ENCODE measurements at places on chromosomes 13 and 19.

GRCh38 chr13:109271061-109271460, 515.3 kb downstream of the IRS2 start:
- H3K4me1 ChIP-seq = peaks cover 9% of the 10 kb centered on the region
- H3K36me3 ChIP-seq = no peaks in the 10 kb centered on the region
- peaks cover 5% of the 10 kb centered on the region for H3K27me3 ChIP-seq
- no peak for DNase-seq
- H3K27ac ChIP-seq = no peak overlapping the region

GRCh38 chr19:18457483-18458331, 19.8 kb upstream of the ISYNA1 start:
- DNase-seq = no peak
- no peak overlapping the region for H3K4me3 ChIP-seq
- peaks cover 13% of the 10 kb centered on the region for H3K4me1 ChIP-seq
- H3K27me3 ChIP-seq = peaks cover 7% of the 10 kb centered on the region
- no peaks in the 10 kb centered on the region for H3K36me3 ChIP-seq

DNA sequence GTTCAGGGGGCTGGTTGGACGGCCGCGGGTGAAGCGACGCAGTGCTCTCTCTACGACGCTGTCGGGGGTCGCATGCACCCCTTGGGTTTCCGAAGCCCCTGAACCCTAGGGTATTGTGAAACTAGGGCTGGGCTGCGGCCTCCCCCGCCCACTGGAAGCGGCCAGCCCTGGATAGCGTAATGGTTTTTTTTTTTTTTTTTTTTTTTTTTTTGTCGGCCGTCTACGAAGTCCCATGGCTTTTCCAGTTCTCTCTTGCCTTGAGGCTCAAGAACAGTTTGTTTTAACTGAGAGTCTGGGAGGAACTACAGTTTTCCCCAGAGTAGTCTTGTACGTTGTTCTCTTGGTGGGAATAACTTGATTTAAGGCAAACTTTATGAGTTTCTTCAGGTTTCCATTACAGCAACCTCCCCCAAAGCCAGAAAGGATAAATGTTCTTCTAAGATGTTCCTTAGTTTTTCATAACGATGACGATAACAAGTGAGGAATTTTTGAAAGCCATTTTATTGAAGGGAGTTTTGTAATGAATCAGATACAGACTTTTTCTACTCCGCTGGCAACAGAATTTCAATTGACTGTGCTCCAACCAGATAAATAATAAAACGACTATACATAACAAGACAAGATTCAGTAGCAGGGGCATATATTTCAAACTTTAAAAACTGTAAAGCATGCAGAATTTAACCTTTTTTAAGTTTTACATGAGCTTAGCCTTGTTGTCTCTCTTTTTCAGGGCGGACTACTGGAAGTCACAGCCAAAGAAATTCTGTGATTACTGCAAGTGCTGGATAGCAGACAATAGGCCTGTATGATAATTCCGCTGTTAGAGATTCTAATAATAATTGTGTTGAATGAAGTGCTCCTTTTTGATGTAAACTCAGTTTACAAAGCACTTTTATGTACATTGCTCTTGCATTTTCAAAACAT, 867 bp downstream of the WBP4 start:
- H3K4me3 ChIP-seq = peak overlapping the region; percentile 98
- no peaks in the 10 kb centered on the region for H3K36me3 ChIP-seq
- H3K27me3 ChIP-seq = peaks cover 21% of the 10 kb centered on the region
- no peak for DNase-seq

- H3K4me1 ChIP-seq = peaks cover 29% of the 10 kb centered on the region
- peak overlapping the region; percentile 2 for H3K27ac ChIP-seq
- DNase-seq = no peak
- no peaks in the 10 kb centered on the region for H3K27me3 ChIP-seq
Observed at GRCh38 chr13:53197424-53197823, 168.8 kb downstream of the OLFM4 start.

DNA sequence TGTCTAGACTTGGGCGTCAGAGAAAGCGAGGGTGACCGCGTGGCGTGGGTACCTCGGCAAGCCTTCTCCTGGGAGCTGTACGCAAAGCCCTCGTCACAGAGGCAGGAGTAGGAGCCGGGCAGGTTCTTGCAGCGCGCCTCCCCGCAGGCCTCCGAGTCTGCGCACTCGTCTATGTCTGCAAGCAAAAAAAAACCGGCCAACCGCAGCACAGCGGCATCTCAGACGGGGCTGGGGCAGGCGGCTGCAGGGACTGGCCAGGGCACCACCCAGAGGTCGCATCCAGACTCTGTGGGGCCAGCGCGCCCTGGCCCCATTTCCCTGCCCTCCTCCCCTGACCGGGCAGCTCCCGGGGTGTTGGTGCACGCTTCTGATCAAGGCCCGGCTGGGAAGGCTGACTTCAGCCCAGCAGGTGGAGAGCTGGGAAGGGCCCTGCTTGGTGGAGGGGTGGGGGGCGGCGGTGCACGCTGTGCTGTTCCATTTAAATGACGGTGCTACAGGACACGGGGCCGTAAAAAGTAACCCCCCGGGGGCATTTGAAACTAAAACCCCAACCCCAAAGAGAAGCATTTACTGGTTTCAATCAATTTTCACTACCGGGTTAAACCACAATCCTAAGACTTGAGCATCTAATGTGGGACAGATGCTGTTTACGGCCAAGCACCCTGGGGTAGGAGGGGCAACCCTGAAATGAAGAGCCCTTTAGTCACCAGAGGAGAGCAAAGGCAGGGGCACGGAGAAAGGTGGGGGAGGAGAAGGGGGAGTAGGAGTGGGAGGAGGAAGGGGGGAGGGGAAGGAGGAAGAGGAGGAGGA, 28.2 kb downstream of the GAS6 start:
- peaks cover 19% of the 10 kb centered on the region for H3K4me1 ChIP-seq
- H3K27ac ChIP-seq = peak overlapping the region; percentile 43
- peaks cover 6% of the 10 kb centered on the region for H3K27me3 ChIP-seq
- peak; percentile 42 for DNase-seq
- no peaks in the 10 kb centered on the region for H3K36me3 ChIP-seq

DNA sequence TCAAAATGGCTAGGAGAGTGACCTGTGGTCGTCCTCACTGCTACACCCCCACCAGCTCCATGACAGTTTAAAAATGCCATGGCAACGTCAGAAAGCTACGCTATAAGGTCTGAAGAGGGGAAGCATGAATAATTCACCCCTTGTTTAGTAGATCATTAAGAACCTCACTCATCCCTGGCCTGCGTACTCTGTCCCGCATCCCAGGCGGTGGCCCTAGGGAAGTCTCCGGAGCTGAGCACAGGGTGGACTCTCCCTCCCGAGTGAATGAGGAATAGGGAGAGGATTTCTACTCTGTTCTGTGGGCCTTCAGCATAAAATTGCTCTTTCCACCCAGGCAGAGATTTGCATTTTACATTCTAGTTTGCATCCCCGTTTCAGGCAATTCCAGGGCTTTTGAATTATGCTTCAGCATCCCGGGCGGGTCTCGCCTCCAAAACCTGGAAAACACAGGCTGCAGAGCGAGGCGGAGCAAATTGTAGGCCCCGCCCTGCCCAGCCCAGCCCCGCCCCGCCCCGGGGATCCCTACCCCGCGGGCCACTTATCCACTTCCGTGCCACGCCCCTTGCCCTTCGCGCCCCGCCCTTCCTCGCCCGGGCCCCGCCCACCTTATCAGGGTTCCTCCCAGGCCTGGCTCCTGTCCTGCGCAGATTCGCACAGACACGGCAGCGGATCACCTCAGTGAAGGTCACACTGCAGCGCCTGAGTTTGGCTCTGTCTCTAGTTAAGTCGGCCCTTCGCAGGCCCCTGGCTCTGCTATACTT, 7.5 kb upstream of the ZNF525 start:
- peaks cover 24% of the 10 kb centered on the region for H3K36me3 ChIP-seq
- H3K27ac ChIP-seq = no peak overlapping the region
- H3K27me3 ChIP-seq = peaks cover 4% of the 10 kb centered on the region
- H3K4me1 ChIP-seq = no peaks in the 10 kb centered on the region
- DNase-seq = no peak

Measured in glutamatergic neuron (in vitro differentiated cells).